ENCODE measurements at places on chromosomes 2 and 18.
A peak's percentile ranks its signal among the peaks of the same experiment; 100 is the strongest.

DNA sequence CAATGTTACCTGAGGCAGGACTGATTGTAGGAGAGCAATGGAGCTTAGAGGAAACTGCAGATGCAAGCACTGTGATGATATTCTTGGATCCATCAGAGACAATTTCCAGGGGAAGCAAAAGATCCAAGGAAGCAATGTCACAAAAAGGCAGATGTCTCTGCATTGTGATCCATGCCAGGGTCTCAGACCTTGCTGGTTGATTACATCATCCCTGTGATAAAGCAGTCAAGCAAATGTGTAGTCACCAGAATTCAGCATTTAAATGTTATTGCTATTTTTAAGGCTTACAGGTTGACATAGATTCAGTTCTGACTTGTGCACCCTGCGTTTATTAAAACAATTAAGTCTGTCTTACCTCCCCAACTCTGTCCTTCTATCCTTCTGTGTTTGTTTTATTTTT, 56.8 kb upstream of the CCDC85A start:
- H3K36me3 ChIP-seq = no peaks in the 10 kb centered on the region
- no peak overlapping the region for H3K4me3 ChIP-seq
- no peak overlapping the region for H3K27ac ChIP-seq
- no peak for ATAC-seq
- H3K27me3 ChIP-seq = peaks cover 14% of the 10 kb centered on the region

DNA sequence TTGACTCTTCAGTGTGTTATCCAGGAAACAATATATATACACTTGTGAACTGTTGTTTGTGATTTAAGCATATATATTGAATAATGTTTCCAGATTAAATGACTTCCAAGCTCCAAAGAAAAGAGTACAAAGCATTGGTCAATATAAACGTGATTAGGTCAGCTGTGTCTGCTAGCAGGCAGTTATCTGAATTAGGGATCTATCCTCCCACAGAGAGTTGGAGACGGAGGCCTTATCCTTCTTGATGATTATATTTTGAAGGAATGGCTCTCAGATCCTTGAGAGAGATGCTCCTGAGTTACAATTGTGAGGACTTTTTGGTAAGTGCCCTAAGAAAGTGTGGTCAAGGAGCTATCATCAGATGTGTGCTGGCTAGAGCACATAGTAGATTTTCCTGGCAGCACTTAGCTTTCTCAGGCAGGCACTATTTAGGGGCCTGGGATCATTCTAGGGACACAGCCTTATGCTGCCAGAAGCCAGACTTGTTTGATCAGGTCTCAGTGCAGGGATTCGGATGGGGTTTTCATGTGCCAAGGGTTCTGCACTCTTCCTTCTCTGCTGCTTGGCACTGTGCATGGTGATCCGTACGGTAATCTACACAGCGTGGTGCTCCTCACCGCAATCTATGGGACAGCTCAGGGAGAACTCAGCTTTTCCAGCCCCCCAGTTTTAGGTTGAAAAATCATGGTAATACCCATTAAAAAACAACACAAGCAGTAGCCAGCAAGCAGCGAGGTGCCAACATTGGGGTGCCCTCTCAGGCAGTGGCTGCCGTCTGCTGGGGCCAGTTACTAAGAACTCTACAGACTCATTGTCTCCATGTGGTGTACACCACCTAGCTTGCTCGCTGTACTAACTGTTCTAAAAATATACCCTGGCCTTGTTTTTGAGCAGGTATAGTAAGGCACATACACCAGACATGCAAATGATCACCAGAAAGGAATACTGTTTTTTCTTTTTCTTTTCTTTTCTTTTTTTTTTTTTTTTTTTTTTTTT, 8.0 kb upstream of the ZDBF2 start:
- H3K36me3 ChIP-seq = peaks cover 5% of the 10 kb centered on the region
- no peak for ATAC-seq
- peaks cover 45% of the 10 kb centered on the region for H3K27me3 ChIP-seq
- no peak overlapping the region for H3K27ac ChIP-seq
- peaks cover 4% of the 10 kb centered on the region for H3K4me1 ChIP-seq

GRCh38 chr2:152822676-152823075, 104.3 kb downstream of the ARL6IP6 start:
- H3K4me3 ChIP-seq = no peak overlapping the region
- no peaks in the 10 kb centered on the region for H3K36me3 ChIP-seq
- no peaks in the 10 kb centered on the region for H3K4me1 ChIP-seq
- ATAC-seq = no peak

GRCh38 chr2:170222298-170222697, 44.4 kb downstream of the MYO3B start:
- peak overlapping the region; percentile 19 for H3K27ac ChIP-seq
- H3K4me3 ChIP-seq = no peak overlapping the region
- H3K27me3 ChIP-seq = no peaks in the 10 kb centered on the region

GRCh38 chr2:104052356-104052755, 801.6 kb upstream of the POU3F3 start:
- no peaks in the 10 kb centered on the region for H3K36me3 ChIP-seq
- H3K27ac ChIP-seq = no peak overlapping the region
- no peak for ATAC-seq
- no peaks in the 10 kb centered on the region for H3K27me3 ChIP-seq
- no peak overlapping the region for H3K4me3 ChIP-seq
- H3K4me1 ChIP-seq = no peaks in the 10 kb centered on the region

- H3K36me3 ChIP-seq = peaks cover 71% of the 10 kb centered on the region
- peak overlapping the region; percentile 92 for H3K4me3 ChIP-seq
- peaks cover 36% of the 10 kb centered on the region for H3K4me1 ChIP-seq
- H3K27me3 ChIP-seq = no peaks in the 10 kb centered on the region
- no peak for ATAC-seq
- peak overlapping the region; percentile 95 for H3K27ac ChIP-seq
Measured at GRCh38 chr2:102139851-102140250, 2.7 kb upstream of the IL1R1 start.

DNA sequence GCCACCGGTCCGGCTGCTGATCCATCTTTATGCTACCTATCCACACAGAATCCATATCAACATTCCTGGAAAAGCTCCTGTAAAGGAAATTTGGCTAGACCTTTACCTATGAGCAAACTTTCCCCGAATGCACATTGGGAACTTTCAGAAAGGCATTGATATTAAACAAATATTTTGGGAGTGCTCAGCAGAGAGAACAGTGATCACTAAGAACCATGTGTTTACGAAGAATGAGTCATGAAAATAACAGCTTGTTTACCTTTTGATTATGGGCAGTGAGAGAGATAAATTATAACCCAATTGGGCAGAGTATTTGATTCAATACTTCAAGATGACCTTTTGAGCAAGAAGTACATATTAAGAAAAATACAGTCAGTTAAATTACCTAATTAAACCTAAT, 189.7 kb upstream of the CDH2 start:
- H3K27ac ChIP-seq = no peak overlapping the region
- ATAC-seq = no peak
- H3K4me3 ChIP-seq = no peak overlapping the region
- no peaks in the 10 kb centered on the region for H3K4me1 ChIP-seq

GRCh38 chr2:85133751-85134254, 611 bp downstream of the TCF7L1 start:
- H3K27me3 ChIP-seq = peaks cover 41% of the 10 kb centered on the region
- no peak overlapping the region for H3K27ac ChIP-seq
- ATAC-seq = peak; percentile 34
- H3K4me3 ChIP-seq = no peak overlapping the region
- no peaks in the 10 kb centered on the region for H3K4me1 ChIP-seq

DNA sequence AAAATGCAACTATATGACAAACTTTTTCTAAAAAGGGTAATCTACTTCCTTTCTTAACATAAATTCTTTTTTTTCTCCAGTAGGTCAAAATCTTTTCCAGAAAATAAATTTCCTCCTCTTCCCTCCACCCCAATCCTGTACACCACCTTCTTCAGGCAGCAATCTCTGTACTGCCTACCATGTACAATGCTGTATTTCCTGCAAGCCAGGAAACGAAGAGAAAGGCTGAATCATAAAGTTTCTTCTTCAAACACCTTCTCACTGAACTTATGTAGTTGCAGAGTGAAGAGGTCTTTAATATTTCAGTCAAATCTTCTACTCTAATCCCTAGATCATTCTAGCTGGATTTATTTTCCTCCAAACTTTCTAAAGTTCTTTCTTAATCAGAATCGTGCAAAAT, 18.2 kb upstream of the C2orf66 start:
- no peaks in the 10 kb centered on the region for H3K36me3 ChIP-seq
- no peak for ATAC-seq
- H3K4me3 ChIP-seq = no peak overlapping the region
- no peaks in the 10 kb centered on the region for H3K27me3 ChIP-seq
- no peaks in the 10 kb centered on the region for H3K4me1 ChIP-seq

- H3K36me3 ChIP-seq = no peaks in the 10 kb centered on the region
- ATAC-seq = peak; percentile 23
- peaks cover 10% of the 10 kb centered on the region for H3K4me1 ChIP-seq
- H3K4me3 ChIP-seq = peak overlapping the region; percentile 80
Measured at GRCh38 chr18:48539406-48540250, 797 bp downstream of the CTIF start.

- peak overlapping the region; percentile 89 for H3K27ac ChIP-seq
- H3K4me3 ChIP-seq = peak overlapping the region; percentile 65
- peaks cover 94% of the 10 kb centered on the region for H3K36me3 ChIP-seq
- peak; percentile 71 for ATAC-seq
- H3K4me1 ChIP-seq = peaks cover 53% of the 10 kb centered on the region
Measured at GRCh38 chr2:230779126-230779525, 66.5 kb downstream of the CAB39 start.

- peaks cover 57% of the 10 kb centered on the region for H3K4me1 ChIP-seq
- peak; percentile 52 for ATAC-seq
- peak overlapping the region; percentile 71 for H3K27ac ChIP-seq
- no peaks in the 10 kb centered on the region for H3K27me3 ChIP-seq
Measured at GRCh38 chr2:157868993-157869392, 7.1 kb downstream of the ACVR1 start.

GRCh38 chr2:57549642-57550102, 496.9 kb upstream of the VRK2 start:
- no peaks in the 10 kb centered on the region for H3K36me3 ChIP-seq
- no peaks in the 10 kb centered on the region for H3K4me1 ChIP-seq
- no peak overlapping the region for H3K27ac ChIP-seq
- no peaks in the 10 kb centered on the region for H3K27me3 ChIP-seq

GRCh38 chr2:69134306-69134945, 121.4 kb downstream of the ANTXR1 start:
- H3K36me3 ChIP-seq = no peaks in the 10 kb centered on the region
- peaks cover 27% of the 10 kb centered on the region for H3K27me3 ChIP-seq
- no peak for ATAC-seq
- no peak overlapping the region for H3K27ac ChIP-seq
- no peaks in the 10 kb centered on the region for H3K4me1 ChIP-seq

- H3K27me3 ChIP-seq = peaks cover 37% of the 10 kb centered on the region
- H3K4me1 ChIP-seq = no peaks in the 10 kb centered on the region
- H3K4me3 ChIP-seq = peak overlapping the region; percentile 72
- no peak overlapping the region for H3K27ac ChIP-seq
- H3K36me3 ChIP-seq = peaks cover 11% of the 10 kb centered on the region
- no peak for ATAC-seq
Measured at GRCh38 chr18:12305930-12306629, 2.0 kb upstream of the TUBB6 start.

DNA sequence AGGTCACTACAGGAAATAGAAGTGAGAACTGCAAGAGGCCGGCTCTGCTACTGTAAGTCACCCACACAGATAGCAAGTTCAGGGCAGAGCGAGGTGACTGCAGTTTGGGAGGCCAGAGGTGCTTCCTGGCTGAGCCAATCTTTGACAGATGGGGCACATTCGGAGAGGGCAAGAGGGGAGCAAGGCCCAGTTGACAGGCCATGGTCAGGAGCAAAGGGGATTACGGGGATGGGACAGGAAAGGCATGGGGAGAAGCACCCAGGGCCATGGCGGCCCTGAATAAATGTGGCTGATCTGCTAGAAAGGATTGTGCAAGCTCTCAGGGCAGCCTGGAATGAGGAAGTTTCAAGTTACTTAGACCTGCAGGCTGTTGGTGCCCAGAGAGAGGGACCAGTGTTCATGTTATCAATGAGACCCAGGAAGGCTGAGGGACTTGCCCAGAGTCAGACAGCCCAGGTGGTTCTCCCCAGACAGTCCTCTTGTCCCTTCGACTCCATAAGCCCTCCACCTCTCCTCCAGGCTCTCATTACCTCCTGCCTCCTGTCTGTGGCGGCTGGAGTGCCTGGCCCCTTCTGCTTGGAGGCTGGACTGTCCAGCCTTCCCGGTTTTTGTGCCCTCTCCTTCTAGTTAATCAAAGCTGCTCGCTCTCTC, 123.3 kb downstream of the CTIF start:
- H3K4me3 ChIP-seq = no peak overlapping the region
- no peak for ATAC-seq
- no peak overlapping the region for H3K27ac ChIP-seq
- no peaks in the 10 kb centered on the region for H3K27me3 ChIP-seq

DNA sequence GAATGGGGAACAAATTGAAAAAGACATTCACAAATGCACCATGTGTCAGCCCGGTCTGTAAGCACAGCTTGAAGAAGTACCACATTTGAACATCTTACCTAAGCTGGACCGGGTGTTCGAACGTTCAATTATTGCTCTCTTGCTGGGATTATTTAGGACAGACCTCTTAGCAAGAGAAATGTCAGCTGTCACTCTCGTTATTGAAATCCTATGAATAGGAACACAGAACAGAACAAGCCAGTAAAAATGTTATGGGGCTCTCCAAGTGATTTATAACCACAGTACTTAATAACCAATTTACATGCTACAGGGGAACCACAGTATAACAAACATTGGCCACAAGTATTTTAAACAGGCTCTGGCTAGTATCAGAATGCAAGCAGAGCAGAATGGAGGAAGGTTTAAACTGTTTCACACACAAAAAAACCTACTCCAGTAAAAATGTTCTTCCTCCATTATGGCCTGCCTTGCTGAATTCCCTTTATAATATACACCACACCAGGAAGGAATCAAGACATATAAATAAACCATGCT, 32.5 kb upstream of the ARL5A start:
- H3K27me3 ChIP-seq = no peaks in the 10 kb centered on the region
- no peak for ATAC-seq
- H3K36me3 ChIP-seq = no peaks in the 10 kb centered on the region
- no peak overlapping the region for H3K27ac ChIP-seq
- H3K4me3 ChIP-seq = no peak overlapping the region
- no peaks in the 10 kb centered on the region for H3K4me1 ChIP-seq

DNA sequence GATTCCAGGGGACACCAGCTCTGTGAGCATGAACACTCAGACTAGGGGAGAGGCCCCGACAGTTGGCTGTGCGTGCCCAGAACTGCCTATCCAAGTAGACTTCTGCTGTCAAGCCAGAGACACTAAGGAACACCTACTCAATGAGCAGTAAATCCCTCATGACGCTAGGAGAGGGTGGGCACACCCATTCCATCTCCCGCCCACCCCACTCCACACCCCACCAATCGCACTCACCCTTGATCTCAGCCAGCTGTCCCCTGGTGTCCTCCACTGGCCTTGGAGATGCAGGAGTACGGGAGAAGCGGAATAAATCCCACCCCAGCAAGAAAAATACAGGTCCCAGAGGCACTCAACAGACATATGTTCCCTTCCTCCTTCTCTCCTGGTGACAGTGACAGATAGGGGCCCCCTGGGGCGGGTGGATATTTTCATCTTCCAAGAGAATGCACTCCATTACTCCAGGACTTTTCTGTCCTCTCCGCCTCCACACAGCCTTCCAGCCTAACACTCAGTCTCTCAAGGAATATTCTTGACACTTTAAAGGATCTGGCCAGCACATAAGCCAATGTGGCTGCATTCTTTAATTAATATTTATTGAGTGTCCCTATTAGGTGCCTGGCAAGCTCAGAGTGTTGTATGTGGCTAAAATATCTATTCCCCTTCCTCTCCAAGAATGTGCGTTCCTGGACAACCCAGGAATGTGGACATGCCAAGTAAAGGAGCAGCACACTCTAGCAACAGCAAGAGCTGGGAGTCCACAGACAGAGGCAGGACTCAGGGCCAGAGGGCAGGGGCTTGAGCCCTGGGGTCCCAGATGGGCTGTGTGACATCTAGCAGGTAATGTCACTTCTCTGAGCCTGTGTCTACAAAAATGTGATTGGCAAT, 13.1 kb upstream of the SMAD7 start:
- no peaks in the 10 kb centered on the region for H3K27me3 ChIP-seq
- no peaks in the 10 kb centered on the region for H3K4me1 ChIP-seq
- no peaks in the 10 kb centered on the region for H3K36me3 ChIP-seq
- no peak for ATAC-seq
- H3K27ac ChIP-seq = no peak overlapping the region

All from activated T-helper 17 cell treated with anti-CD3 and anti-CD28 coated beads, Interleukin-2, amount 50 U/mL, for 72 hours (primary cell).